ENCODE measurements at places on chromosomes 1 and 21.

DNA sequence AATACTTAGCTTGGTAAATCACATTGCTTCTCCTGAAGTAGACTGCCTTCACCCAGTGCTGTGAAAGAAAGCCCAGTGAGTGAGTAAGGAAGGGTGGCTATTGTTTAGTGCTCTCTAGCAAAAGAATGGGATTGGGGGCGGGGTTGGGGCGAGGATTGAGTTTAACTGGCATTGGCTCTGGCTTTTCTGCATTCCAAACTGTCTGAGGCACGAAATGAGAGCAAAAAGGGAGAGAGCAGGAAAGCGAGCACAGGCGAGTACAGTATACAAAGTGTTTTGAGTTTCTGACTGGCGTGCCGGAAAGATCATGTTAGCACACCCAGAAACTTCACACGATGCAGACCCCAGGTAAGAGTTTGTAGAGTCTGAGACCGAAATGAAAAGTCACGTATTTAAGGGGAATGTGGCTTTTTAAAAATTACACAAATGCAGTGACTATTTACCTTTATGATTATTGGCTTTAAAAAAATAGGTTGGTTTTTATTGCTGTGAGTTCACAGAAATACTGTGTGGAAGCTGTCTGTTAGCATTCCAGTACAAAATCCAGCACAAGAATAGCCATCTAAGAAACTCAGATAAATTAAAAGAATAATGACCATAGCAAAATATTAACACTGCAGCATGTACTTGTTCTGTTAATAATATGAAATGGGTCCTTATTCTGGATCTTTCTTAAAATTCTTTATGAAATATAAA, 155.4 kb downstream of the CLEC20A start:
- DNase-seq, result peak; percentile 84

DNA sequence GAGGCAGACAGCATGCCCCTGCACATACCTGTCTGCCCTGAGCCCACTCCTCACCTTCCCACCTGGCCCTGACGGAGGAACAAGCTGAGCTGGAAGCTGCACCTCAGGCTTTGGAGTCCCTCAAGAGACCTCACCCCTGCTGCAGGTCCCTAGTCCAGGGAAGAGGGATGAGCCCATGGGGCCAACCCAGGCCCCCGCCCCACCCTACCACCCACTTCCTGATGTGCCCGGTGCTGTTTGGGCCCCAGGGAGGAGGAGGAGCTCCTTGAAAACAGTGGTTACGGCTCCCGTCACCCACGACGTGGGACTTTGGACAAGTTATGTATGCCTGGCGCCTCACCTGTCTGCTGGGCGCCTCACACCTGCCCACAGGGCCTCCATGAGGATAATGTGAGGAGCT, 250.2 kb downstream of the NPHP4 start:
- peak; percentile 17 for DNase-seq

GRCh38 chr21:37503848-37504467, 137.4 kb downstream of the DYRK1A start:
- DNase-seq, result no peak

DNA sequence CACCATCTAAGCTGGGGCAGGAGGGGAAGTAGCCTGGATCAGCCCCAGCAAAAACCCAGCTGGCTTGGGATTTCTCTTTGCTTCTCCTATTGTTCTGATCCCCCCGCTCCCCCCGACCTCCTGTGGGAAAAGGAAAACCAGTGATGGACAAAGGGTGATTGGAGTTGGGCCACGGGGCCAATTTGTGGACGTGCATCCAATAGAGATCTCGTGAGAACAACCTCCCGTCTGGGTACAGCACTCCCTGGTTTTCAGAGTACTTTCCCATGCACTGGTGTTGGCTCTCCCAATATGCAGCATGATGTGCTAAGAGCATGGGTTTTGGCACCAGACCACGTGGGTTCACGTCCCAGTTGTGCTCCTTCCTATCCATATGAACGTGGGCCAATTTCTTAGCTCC, 9.0 kb downstream of the BLACAT1 start:
- DNase-seq, result no peak

GRCh38 chr1:26350701-26351589, 3.0 kb downstream of the CRYBG2 start:
- peak; percentile 91 for DNase-seq

GRCh38 chr1:239952348-239953308, 139.1 kb upstream of the FMN2 start:
- DNase-seq, result peak; percentile 48

DNA sequence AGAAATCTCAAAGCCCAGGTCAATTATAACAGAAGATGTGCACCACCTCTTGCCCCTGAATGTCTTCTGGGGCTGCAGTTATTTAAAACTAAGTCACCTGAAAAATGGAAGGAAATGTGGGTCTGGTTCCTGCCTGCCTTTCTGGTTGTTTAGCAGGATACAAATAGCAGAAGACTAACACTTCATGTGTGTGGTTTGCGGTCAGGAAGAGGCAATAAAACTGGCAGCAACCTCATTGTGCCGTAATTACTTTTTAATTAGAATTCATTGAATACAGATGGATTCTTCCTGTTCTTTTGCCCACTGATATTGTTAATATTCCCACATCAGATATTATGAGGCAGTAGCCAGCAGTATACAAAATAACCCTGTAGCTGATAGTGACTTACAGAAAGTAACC, 345.7 kb downstream of the ZNF326 start:
- DNase-seq, result no peak

- no peak for DNase-seq
Observed at GRCh38 chr1:19023787-19024186, 67.3 kb upstream of the IFFO2 start.

- no peak for DNase-seq
Observed at GRCh38 chr1:21308847-21309652, 18.8 kb upstream of the ECE1 start.

GRCh38 chr1:37764414-37764825, 500 bp downstream of the EPHA10 start:
- DNase-seq, result peak; percentile 71

GRCh38 chr1:173241528-173242347, 34.6 kb upstream of the TNFSF4 start:
- DNase-seq, result no peak

DNA sequence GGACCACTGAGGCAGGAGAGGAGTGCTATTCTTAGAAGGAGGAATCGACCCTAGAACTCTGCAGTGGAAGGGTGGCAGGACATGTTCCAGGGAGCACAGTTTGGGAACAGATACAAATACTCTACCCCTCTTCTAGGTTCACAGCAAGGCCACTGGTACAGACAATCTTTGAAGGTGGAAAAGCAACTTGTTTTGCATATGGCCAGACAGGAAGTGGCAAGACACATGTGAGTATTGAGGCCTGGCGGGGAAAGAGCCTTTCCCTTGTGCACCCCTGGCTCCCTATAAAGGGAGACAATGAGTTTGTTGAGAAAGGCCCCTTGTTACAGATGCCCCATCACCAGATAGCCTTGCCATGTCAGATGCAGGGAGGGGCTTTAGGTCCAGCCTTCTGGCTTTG, 17.8 kb downstream of the KIF2C start:
- no peak for DNase-seq

DNA sequence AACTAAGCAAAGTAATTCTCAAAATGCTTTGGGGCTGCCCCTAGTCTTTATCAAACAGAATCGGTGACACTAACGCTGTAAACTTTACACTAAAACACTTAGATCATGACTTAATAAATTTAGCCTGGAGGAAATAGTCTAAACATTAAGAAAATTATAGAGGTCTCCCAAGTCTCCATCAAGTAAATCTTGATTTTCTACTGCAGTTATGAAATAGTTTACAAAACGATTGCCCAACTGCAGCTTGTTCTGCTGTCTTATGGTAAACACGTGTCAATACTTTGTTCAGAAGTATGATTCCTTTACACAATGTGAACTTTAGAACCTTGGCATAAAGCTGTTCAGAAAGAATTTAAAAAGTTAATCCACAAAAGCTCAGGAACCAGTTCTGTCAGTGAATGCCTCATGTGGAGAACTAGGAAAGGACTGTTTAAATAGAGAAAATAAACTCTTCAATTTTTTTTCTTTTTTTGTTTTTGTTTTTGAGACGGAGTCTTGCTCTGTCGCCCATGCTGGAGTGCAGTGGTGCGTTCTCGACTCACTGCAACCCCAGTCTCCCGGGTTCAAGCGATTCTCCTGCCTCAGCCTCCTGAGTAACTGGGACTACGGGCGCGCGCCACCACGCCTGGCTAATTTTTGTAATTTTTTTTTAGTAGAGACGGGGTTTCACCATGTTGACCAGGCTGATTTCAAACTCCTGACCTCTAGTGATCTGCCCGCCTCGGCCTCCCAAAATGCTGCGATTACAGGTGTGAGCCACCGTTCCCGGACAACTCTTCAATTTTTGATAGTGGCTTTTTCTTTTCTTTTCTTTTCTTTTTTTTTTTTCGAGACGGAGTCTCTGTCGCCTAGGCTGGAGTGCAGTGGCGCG, 1.6 kb downstream of the DDI2 start:
- no peak for DNase-seq

- peak; percentile 43 for DNase-seq
Observed at GRCh38 chr1:16727190-16728111, 12.9 kb upstream of the RNU1-4 start.

- DNase-seq, result no peak
Observed at GRCh38 chr1:45516036-45516435, 5.6 kb downstream of the PRDX1 start.

- no peak for DNase-seq
Observed at GRCh38 chr1:79124756-79125155, 118.2 kb upstream of the ADGRL4 start.
